ENCODE measurements at places on chromosomes 3 and 15. TPM values are rescaled to one million over a fixed set of nuclear protein-coding genes. Genes with fewer than 3 reads are reported as not detected.

The MESP1 gene
- 1.4 TPM for total RNA-seq

The CLCN2 gene
- total RNA-seq: 3.1 TPM

The IGDCC3 gene
- not detected for total RNA-seq

The TERC gene
- total RNA-seq: 5.9 TPM

The SUCNR1 gene
- not detected for total RNA-seq

The CASR gene
- not detected for total RNA-seq

The GOLGA8S gene
- total RNA-seq: 0.10 TPM

The LRRC58 gene
- 22.4 TPM for total RNA-seq

The CA12 gene
- not detected for total RNA-seq

The PCSK6 gene
- total RNA-seq: 2.3 TPM

The PLSCR5 gene
- total RNA-seq: not detected
